ENCODE measurements at places on chromosomes 11 and 22. TPM values are rescaled to one million over a fixed set of nuclear protein-coding genes. Genes with fewer than 3 reads are reported as not detected.

LINC01488 gene
- total RNA-seq, result not detected

OR8H2 gene
- not detected for total RNA-seq

SEPTIN5 gene
- total RNA-seq, result 10.0 TPM

CEND1 gene
- total RNA-seq, result 1.6 TPM

PRRG4 gene
- 0.58 TPM for total RNA-seq

TPBGL gene
- 0.35 TPM for total RNA-seq

BCO2 gene
- 0.79 TPM for total RNA-seq

SMPD1 gene
- total RNA-seq, result 10.9 TPM

DSCAML1 gene
- 0.16 TPM for total RNA-seq

IL10RA gene
- total RNA-seq, result 0.08 TPM

IFITM2 gene
- total RNA-seq, result 62.8 TPM

TLCD5 gene
- 8.0 TPM for total RNA-seq

TEX12 gene
- total RNA-seq, result not detected

DDX10 gene
- 57.4 TPM for total RNA-seq

C11orf65 gene
- 0.13 TPM for total RNA-seq

SLC29A2 gene
- total RNA-seq, result 3.3 TPM

OR52I1 gene
- total RNA-seq, result not detected

TRIM6 gene
- 14.1 TPM for total RNA-seq

CHADL gene
- not detected for total RNA-seq

MGAT3 gene
- 0.35 TPM for total RNA-seq

FHIP1B gene
- 16.0 TPM for total RNA-seq

ELMOD1 gene
- 0.39 TPM for total RNA-seq

OR51E2 gene
- total RNA-seq, result 0.14 TPM

MRGPRE gene
- total RNA-seq, result not detected

OR5F1 gene
- total RNA-seq, result not detected

MAJIN gene
- 0.10 TPM for total RNA-seq

SLC25A22 gene
- total RNA-seq, result 35.0 TPM

APOBEC3G gene
- total RNA-seq, result not detected

Measured in A549 treated with CpdA at 1 μM for 4 hours (cell line).